ENCODE measurements at places on chromosomes 4 and X.

DNA sequence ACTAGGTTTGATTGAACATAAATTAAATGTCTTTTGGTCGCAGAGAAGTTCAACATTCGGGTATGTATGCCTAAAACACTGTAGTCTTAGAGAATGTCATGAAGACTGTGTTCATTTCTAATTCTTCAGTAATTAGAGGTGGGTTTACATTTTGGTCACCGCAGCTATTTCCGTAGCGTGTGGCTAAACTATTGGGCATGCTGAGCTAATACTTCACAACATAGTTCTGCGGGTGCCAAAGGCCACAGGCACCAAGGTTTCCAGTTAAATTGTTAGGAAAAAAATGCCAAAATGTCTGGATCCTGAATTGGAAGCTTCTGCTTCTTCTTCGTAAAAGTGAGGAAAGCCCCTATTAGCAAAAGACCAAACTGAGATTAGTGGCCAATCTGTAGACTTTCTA lies 25.1 kb downstream of the SMIM31 start:
- no peak for DNase-seq

GRCh38 chr4:108991551-108992328 lies 228.9 kb upstream of the ETNPPL start:
- no peak for DNase-seq

DNA sequence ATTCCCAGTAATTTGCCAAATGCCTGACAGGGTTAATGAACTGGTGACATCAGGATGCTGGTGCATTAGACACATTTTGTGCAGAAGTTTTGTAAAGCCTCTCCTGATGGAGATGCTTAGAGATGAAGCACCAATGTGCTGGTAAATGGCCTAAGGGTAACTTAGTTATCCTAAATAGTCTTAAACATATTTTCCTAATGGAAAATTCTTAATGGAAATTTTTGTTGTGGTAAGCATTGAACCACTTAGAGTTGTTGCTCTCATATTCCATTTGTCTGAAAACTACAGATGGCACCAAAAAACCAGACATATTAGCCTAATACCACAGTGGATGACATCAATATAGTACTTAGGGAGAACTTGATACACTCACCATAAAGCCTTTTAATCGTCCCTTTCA lies 154.5 kb upstream of the ANK2 start:
- no peak for DNase-seq

DNA sequence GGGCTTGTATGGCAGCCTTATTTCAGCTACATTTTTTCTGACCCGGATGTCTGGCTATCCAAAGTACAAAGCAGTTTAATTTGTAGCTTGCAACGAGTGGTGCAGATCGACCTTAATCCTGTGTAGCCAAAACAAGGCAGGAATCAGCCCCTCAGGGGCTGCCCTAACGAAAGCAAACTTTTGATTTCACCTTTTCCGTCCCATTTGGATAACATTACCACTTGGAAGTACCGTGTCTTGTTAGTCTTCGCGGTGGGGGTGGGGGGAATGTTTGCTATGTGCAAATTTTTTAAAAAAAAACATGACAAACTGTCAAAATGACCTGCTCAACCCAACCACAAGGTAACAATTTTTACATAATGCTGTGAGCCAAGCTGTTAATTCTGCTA lies 766 bp upstream of the DNAJB14 start:
- DNase-seq: no peak
